GM03348 (cell line): ENCODE measurements at places on chromosomes 7 and 10.

- DNase-seq, result peak; percentile 28
These were observed 40.0 kb downstream of the FANK1 start for GRCh38 chr10:125936331-125936730.

GRCh38 chr7:106140406-106141173 is 28.5 kb upstream of the SYPL1 start:
- DNase-seq, result no peak

DNA sequence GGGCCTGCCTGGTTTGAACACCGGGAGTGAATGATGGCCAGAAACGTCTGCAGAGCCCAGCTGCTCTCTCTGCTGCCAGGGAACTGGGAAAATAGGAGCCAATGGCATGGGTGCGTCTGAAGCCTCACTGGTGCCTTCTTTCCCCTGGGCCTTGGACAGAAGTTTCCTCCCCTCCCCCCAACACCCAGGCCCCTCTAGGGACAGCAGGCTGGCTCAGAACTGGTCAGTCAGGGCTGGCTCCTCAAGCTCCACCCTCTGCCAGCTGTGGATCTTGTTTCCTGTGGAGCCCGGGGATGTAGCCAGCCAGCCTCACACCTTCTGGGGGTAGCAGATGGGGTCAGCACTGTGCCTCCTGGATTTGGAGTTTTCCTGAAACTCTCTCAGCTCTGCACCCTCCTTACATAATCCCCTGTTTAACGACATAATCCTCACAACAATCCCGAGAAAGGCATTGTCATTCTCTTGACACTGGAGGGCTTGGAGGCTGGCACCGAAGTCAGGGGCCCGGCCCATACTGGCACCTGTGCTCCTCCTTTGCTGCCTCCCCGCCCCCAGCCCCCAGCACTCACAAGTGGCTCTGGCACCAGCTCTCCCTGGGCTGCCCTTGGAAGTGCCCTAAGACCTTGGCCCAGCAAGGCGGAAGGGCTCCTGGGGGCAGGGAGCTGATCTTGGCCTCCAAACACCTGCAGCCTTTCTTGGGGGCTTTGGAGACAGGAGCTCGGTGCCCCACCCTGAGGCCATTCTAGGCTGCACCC is 5.7 kb downstream of the LDB3 start:
- peak; percentile 28 for DNase-seq

DNA sequence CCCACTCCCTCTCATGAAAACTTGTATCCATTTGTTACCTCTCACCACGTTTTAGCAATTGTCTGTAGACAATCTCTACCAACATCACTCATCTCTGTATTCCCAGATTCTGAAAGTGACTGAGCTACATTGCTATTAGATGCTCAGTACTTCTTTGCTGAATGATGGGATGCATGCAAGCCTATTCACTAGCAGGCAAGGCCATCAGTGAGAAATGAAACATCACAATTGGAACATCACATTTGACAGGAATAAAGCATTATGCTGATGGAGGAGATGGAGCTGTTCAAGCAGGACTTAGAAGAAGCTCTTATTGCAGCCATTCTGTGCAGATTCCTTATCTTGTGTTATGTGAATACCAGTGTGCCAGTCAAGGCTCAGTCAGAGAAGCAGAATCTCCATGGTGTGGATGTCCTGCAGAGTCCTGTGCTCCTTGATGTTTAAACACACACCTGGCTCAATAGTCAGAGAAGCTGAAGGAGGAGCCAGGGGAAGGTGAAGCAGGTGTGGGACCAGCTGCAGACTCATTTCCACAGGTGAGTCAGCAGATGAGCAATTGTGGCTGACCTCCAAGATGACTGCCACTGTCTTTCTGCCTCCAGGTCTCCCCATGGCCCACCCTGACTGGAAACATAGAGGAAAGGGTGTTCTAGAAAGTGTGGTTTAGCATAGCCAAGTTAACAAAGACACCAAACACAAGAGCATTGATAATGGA is 965.5 kb downstream of the GRID1 start:
- no peak for DNase-seq

GRCh38 chr10:83965473-83965872 is 173.8 kb upstream of the GHITM start:
- DNase-seq, result no peak
